ENCODE measurements at places on chromosomes 12 and 14.

DNA sequence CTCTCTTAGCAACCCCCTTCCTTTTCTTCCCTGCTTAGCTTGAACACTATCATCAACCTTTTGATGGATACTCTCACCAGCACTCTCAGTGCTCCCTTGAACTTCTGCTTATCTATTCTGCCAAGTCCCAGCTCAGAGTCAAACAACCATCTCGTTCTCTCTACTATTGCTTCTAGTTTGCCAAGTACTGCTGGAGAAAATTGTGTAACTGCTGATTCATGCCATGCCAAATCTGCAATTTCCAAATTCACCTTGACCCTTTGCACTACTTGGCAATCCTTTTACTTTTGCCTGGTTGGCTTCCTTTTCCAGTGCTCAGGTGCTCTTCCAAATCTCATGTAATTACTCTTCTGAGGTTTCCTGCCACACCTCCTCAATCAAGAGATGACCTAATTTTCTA is 2.8 kb upstream of the CCDC196 start:
- no peak for DNase-seq

DNA sequence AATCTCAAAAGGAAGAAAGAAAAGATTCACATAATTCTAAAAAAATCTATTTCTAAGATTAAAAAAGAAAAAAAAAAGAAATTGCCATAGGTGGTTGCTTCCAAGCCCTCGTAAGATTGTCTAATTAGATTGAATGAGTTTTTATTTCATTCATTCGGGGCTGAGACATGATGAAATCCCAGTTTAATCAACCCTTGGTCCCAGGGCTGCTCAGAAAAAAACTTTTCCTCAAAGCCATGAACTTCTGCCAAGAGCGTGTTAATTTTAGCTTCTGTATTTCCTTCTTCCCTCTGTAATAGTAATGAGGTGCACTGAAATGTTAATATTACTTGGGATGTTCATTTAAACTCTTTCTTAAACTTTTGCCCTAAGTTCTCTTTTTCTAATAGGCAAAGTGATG is 62.6 kb downstream of the TMEM132D start:
- no peak for DNase-seq

DNA sequence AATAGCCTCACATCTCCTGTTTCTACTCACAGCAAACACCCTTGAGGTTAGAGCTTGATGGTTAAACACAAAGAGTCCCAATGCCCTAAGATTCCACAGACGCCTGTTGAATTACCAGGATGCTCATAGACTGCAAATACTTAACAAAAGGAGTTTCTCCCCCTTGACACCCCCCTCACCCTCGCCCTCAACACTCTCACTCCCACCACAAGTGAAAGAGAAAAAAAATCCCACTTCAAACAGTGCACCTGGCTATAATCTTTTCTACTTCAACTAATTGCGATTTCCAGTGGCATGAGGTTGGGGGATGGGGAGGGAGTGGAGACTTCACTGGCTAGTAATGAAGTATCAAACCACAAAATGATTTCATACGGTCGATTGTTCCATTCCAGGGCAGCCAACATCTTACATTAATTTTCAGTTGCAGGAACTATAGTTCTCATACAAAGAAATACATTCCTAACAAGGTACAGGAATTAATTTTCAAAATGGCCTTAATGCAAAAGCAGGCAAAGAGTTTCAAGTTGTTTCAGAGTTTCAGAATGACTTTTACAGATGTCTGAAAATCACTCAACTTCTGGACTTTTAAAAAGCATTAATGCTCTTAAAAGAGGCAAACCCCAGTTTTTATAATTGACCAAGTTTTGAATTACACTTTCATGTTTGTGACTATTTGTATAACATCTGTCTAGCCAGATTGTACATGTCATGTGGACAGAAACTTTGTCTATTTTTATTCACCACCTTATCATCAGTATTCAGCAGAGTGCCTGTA is 390.7 kb downstream of the C12orf75 start:
- no peak for DNase-seq

DNA sequence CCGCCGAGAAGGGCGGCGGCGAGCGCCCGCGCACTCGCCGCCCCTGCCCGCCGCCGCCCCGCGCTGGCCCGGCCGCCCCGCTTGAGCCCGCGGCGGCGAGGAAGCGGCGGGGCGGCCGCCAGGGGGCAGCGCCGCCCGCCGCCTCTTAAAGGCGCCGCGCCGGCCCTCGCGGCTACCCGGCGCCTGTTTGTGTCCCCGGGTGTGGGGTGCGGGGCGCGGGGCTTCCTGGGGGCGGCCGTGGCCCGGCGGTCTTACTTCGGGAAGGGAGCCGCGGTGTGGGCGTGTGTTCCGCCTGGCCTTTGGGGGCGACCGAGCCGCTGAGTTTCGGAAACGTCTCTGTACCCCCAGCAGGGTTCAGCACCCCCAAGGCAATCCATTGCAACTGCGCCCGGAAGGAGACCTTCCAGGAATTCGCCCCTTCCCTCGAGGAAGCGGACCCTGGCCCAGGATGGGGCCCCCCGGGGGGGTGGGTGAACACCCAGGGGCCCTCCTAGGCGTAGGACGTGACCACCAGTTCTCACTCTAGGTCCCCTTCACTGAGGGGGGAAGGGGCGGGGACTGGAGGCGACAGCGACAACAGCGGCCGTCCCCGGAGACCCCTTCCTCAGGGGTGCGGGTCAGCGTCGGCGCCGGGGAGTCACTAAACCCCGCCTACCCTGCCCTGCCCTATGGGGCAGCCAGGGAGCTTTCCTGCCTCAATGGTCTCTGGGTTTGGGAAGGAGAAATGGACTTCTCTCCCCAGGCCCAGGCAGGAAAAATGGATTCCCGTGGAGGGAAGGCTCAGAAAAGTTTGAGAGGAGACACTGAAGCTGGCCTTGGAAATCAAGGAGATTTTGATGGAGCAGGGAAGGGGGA is at the start of gene ITPK1:
ITPK1 (minus strand) TSS at position 105 of the 855 bp plus-strand sequence. CDS start 762 bp downstream, outside the sequence.
- no peak for DNase-seq

DNA sequence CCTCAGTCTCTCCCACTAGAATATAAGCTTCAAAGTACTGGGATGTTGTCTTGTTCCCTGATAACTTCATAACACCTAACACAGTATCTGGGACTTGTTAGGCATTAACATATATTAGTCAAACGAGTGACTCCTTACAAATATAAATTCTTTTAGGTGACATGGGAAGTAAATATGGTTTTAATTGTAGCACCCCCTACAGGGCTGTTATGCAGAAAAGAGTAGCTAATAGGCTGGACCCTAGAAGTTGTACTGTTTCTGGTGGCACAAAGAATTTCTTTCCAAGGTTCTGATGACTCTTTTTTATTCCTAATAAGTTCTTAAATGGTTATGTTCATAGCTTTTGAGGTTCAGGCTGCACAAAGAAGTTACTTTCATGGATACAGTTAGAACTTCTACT is 29.8 kb downstream of the GPATCH2L start:
- DNase-seq = no peak

- no peak for DNase-seq
Measured at GRCh38 chr12:88202500-88202899, 60.4 kb downstream of the TMTC3 start.

DNA sequence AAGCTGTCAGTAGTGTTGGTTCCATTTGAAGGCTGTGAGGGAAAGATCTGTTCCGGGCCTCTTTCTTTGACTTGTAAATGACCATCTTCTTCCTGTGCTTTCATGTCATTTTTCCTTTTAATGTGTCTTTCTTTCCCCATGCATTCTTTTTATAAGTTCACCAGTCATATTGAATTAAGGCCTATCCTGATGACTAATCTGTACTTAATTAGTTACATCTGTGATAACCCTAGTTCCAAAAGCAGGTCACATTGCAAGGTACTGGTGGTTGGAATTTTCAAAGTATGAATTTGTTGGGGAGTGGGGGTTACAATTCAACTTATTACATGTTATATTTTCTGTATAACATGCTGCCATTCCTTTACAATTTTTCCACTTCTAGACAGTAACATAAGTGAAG is 1642.1 kb upstream of the FLRT2 start:
- DNase-seq = no peak
